ENCODE measurements at places on chromosomes 7 and 10.

DNA sequence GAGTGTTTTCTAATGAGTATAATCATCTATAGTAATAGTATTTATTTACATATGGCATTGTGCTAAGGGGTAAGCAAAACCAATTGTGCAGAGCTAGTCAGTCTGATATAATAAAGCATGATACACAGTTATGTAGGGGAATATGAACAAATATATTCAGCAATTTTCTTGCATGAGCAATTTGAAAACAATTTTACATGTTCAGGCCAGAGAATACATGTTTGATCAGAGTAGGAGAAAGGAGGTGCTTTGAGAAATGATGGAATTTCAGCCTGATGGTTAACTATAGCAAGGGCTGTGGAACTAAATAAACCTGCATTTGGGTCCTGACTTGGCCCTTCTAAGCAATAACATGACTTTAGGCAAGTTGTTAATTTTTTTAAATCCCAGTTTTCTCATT, 214.5 kb downstream of the TWIST1 start:
- no peak for DNase-seq

DNA sequence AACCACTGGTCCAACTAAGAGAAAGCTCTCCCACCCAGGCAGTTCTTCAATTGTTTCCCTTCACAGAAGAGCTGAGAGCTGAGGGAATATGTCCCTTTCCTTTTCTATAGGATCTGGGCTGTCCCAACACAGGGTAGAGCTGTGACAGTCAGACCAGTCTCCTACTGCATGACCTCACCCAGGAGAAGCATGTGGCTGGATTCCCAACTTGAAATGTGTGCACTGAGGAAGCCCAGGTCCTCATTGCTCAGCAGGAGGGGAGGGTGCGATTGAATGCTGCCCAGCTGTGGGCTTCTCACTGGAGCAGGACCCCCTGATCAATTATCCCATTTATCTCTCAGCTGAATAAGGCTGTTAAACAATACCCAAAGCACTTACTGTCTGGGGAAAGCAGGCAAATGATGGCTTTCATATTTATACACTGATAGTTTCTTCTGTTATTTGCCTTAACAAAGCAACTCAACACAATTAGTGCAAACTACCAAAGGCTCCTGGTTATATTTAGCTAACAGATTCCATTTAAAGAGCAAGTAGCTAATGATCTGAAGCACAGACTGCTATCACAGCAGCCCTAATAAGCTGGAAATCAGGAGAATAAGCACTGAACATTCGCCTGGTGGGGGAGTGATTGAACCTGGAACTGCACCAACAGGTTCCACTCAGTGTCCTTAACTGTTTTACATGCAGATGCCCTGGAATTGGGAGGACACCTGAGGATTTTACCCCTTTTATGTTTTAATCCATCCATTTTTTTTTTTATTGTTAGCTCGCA, 508.8 kb downstream of the CCSER2 start:
- no peak for DNase-seq

- DNase-seq = no peak
Observed at GRCh38 chr10:71604324-71605018, 115.1 kb downstream of the C10orf105 start.

DNA sequence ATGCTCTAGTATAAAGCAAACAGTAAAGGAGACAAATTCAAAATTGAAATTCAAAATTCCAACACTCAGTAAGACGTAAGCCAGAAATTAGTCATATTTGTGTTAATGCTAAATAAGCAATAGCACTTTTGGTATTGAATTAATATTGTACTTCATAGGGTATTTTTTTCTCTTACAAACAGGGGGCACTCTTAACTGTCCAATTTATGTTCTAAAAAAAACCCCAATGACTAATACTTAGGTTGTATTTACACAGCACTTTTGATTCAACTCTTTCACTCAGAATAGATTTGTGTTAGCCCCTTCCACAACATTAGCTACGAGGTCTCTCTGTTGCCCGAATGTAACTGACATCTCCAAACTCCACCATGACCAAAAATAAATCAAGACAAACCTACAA, 284.9 kb upstream of the COBL start:
- DNase-seq = no peak

DNA sequence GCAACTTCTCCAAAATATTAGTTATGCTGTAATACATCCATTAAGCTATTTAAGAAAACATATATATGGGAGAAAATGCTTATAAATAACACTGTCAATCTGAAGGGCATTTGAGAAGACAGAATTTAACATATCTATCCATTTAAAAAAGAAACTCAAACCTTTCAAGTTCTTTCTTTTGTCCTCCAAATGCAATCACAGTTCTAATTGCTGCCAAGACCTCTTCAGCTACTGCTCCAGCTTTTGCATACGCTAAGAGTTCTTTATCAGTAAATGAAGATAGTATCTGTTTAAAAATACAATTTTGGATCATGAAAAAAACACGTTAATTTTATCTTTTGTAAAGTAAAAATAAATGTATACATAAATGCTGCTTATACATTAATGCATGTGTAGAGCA, 39.6 kb downstream of the ABCB1 start:
- DNase-seq = no peak

- no peak for DNase-seq
Observed at GRCh38 chr10:99080275-99080945, 155.2 kb downstream of the HPSE2 start.
